NCI-H1092 (cell line): ENCODE measurements at places on chromosomes 1 and 21.

DNA sequence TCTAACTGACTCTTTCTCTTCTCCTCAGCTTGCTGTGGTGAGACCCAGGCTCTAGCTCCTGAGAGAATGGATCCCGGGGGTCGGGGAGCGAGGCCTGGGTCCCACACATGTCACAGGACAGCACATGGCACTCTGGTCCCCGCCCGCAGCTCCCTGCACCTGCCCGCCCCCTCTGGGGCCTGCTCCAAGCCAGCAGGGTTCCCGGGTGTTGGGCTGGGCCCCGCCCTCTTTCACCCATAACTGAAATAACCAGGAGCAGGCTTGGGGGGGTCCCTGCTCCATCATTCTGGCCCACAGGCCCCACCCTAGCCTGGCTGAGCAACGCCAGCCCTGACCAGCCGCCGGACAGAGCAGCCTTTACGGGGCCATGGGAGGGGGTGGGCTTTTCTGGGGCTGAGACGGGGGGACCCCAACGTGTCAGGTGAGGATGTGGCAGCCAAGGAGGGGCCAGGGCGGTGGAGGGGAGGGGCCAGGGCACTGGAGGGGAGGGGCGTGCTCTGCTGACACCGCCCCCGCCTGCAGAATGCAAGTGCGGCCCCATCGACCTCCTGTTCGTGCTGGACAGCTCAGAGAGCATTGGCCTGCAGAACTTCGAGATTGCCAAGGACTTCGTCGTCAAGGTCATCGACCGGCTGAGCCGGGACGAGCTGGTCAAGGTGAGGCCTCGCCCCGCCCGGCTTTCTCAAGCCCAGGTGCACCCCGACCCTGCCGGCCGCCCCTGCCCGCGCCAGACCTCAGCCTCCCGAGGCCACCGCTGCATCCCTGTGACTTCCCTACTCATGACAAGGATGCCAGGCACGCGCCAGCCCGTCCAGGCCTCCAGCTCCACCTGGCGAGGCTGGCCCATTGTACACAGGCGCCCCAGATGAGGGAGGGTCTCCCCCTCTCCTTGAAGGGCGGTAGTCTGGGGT is 19.4 kb downstream of the COL6A1 start:
- no peak for DNase-seq

DNA sequence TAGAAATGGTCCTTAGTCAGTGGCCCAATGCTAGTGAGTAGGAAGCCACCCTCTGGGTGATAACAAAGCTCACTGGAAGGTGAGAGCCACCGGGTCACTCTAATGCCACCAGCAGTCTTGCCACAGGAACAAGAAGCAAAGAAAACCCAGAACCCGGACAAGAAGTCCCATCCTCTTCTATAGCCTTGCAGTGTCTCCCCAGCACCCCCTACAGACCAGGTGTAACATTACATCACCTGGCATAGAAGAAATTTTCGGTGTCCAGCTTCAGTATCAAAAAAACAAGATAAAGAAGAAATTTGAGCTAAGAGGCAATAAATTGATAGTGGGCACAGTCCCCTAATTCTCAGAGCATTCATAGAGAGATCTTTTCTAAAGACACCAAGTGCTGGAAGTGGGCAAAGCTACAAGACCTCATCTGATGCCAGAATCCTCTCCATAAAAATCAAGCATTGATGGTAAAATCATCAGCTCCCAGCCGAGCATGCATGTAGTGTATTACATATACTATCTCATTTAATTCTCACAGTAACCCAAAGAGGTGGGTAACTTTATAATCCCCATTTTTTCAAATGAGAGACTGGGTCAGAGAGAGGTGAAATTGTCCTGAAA is 491.0 kb downstream of the MATN1 start:
- no peak for DNase-seq

DNA sequence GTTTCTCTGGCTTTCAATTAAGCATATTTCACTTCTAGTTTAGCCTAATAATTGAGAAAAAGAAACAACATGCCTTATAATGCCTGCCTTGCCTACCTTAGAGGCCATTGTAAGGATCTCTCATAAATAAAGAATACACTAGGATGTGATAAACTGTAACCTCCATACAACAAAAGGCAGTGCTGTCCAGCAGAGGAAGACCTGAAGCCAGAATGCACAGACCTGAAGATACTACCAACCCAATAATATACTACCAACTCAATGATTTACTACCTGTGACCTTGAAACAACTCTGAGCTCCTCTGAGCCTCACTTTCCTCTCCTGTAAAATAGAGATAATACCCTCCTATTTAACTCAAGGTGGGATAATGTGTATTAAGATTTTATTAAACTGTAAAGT is 361.3 kb downstream of the TTLL7 start:
- no peak for DNase-seq

- DNase-seq, result no peak
Measured at GRCh38 chr1:193537266-193538002, 351.0 kb upstream of the B3GALT2 start.
